ENCODE measurements at places on chromosomes 3 and 15. TPM values are rescaled to one million over a fixed set of nuclear protein-coding genes. Genes with fewer than 3 reads are reported as not detected.

TUSC7 gene
- not detected for polyA plus RNA-seq

SAMMSON gene
- not detected for polyA plus RNA-seq

DNA sequence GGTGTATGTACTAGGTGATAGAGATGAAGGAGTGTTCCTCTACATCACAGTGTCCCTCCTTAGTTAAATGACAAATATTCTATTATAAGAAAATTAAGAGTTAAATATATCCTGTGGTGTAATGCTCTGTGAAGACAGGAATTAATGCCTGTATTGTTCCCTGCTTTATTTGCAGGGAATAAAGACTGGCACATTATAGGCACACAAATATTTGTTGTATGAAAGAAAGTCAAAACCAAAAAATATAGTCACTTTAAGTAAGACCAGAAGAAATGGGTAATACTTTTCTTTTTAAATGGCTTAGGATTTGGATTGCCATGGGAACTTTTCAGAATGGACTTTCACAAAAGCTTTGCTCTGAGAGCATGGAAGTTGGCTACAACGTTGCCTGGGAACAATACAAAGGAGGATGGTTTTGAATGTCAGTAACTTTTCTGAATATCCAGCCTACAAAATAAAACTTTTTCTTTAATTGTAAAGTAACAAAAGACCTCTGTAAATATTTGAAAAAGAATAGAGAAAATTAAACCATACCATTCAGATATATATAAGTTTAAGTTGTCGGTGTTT is 158.0 kb upstream of the P2RY1 start:
- DNase-seq, result no peak

EPHA6 gene
- 0.59 TPM for polyA plus RNA-seq

CRABP1 gene
- polyA plus RNA-seq, result 11.8 TPM

GRCh38 chr3:192685801-192686200 is 41.5 kb downstream of the FGF12 start:
- no peak for DNase-seq

DNA sequence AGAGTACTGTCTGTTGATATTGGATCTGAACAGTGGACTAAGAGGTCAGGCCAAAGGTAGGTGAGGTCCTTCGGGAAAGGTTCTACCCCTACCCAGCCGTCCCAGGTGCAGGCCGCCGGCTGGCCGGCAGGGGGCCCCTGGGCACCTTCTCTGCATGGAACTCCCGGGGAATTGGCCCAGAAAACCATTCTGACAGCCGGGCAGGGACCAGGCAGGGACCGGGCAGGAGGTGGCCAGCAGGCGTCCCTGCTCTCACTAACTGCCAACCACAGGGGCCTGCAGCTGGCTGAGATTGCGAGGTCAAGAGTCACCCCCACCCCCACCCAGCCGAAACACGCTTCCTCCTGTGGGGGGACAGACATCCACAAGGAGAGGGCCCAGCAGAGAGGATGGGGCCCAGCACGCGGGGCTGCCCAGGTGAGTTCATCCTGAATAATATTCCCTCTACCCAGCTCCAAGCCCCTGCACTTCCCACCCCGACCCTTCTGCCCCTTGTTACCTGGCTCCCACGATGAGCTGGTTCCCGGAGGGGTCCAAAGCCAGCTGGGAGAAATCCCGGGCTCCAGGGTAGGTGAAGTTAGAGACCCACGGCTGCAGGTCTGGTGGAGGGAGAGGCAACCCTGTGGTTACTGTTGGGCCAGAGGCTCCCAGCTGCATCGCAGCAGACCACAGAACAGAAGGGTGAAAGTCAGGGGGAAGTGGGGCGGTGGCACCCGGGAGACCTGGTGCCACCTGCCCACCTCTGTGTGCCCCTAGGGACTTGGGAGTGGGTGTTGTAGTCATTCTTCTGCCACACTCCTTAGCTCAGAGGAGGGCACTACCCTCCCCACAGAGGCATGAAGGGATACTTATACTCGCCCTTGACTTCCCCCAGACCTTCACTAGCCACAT is 84.4 kb downstream of the SEMA5B start:
- DNase-seq, result peak; percentile 85

PARP15 gene
- 0.80 TPM for polyA plus RNA-seq

SUCLG2 gene
- polyA plus RNA-seq, result 20.7 TPM

GRCh38 chr15:101209285-101209845 is 42.5 kb downstream of the CHSY1 start:
- no peak for DNase-seq

GRCh38 chr15:81098861-81099651 is 35.0 kb upstream of the CFAP161 start:
- no peak for DNase-seq

- DNase-seq, result no peak
Observed at GRCh38 chr3:127204841-127205582, 12.1 kb downstream of the PRR23E start.

DNA sequence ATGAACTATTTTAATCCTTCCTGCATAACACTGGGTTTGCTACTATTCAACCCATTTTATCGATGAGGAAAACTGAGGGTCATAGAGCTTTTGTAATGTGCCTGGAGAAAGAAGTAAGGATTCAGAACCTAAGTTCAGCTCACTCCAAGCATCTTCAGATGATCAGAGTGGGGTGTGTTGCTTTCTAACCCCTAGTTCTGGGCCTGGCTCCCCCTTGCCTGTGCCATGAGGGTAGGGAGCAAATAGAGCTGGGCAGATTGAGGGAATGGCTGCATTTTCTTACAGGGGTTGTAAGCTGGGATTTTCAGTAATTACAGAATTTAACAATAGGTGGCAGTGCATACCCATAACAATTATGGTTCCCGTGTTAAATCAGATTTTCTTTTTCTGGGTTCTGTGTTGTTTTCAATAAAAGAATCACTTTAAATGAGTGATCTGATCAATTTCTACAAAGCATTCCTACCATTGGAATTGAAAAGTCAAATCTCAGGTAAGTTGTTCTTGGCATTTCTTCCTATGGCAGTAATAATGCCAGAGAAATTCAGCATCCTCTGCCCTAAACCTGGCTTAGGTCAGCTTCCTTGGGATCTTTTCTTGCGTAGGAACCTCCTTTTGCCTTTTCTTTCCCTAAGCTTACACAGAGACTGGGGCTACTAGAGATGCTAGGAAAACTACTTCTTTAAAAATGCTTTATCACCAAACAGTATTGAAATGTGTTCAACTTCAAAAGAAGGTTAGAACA is 103.8 kb upstream of the IL12A start:
- no peak for DNase-seq
